ENCODE measurements at places on chromosomes 11 and 22. TPM values are rescaled to one million over a fixed set of nuclear protein-coding genes. Genes with fewer than 3 reads are reported as not detected.

UBE2L3 gene
- total RNA-seq, result 91.2 TPM

FEN1 gene
- 75.8 TPM for total RNA-seq

KCNK4 gene
- total RNA-seq, result not detected

MFNG gene
- not detected for total RNA-seq

TECTA gene
- total RNA-seq, result 0.12 TPM

FADS3 gene
- total RNA-seq, result 60.9 TPM

LRRC56 gene
- total RNA-seq, result 0.29 TPM

NECTIN1 gene
- 7.7 TPM for total RNA-seq

ZP1 gene
- total RNA-seq, result 3.7 TPM

NRXN2 gene
- 0.36 TPM for total RNA-seq

TRIM29 gene
- not detected for total RNA-seq

CATSPERZ gene
- total RNA-seq, result 1.7 TPM

GAS2 gene
- 1.1 TPM for total RNA-seq

HBD gene
- total RNA-seq, result not detected

MS4A7 gene
- not detected for total RNA-seq

ANO1 gene
- total RNA-seq, result 7.5 TPM

TRIM44 gene
- total RNA-seq, result 27.6 TPM

DEPDC7 gene
- 14.7 TPM for total RNA-seq

SPTBN2 gene
- 0.68 TPM for total RNA-seq

ARL2 gene
- total RNA-seq, result 176 TPM

DDI1 gene
- total RNA-seq, result not detected

HBG1 gene
- not detected for total RNA-seq

OOSP4A gene
- not detected for total RNA-seq

KRTAP5-7 gene
- not detected for total RNA-seq

YAP1 gene
- 55.1 TPM for total RNA-seq

TRAPPC4 gene
- total RNA-seq, result 150 TPM

OR10A3 gene
- not detected for total RNA-seq

SCGB2A2 gene
- total RNA-seq, result not detected

SAC3D1 gene
- 18.9 TPM for total RNA-seq

SYT13 gene
- total RNA-seq, result 0.72 TPM

LDHAL6A gene
- total RNA-seq, result not detected

CELSR1 gene
- total RNA-seq, result 2.1 TPM

HOATZ gene
- not detected for total RNA-seq

PDGFD gene
- not detected for total RNA-seq

CYB5R3 gene
- total RNA-seq, result 65.6 TPM

CBLIF gene
- total RNA-seq, result not detected

TMA7B gene
- total RNA-seq, result 0.20 TPM

RAB38 gene
- total RNA-seq, result 13.5 TPM

OR8A1 gene
- not detected for total RNA-seq

SPINDOC gene
- 12.1 TPM for total RNA-seq
